HEK293T (cell line): ENCODE measurements at places on chromosomes 6 and 20.
A peak's percentile ranks its signal among the peaks of the same experiment; 100 is the strongest.

GRCh38 chr6:8462169-8462568, 26.8 kb upstream of the SLC35B3 start:
- DNase-seq = no peak

- no peak for DNase-seq
These were observed 46.3 kb downstream of the HBS1L start for GRCh38 chr6:135008072-135008940.

DNA sequence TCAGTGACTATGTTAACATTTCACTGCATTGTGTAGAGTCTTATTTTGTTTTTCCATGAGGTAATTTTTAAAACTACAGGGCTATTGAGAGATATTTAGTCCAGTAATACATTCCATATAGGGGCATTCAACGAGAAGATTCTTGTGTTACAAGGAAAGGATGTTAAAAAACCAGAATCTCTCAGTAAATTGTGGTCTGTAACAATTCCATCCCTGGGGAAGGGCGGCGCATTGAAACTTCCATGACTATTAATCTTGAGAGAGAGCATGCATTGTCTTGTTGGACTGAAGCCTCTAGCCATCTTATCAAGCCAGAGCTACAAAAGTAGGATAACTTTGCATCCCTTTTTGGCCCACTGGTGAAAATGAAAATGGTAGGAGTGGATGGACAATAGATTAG, 119.7 kb downstream of the BCKDHB start:
- no peak for DNase-seq

GRCh38 chr20:37902504-37903313, at the start of gene VSTM2L:
VSTM2L (plus strand) TSS chr20:37903127; CDS start chr20:37903351, 224 bp downstream.
- DNase-seq = peak; percentile 57

DNA sequence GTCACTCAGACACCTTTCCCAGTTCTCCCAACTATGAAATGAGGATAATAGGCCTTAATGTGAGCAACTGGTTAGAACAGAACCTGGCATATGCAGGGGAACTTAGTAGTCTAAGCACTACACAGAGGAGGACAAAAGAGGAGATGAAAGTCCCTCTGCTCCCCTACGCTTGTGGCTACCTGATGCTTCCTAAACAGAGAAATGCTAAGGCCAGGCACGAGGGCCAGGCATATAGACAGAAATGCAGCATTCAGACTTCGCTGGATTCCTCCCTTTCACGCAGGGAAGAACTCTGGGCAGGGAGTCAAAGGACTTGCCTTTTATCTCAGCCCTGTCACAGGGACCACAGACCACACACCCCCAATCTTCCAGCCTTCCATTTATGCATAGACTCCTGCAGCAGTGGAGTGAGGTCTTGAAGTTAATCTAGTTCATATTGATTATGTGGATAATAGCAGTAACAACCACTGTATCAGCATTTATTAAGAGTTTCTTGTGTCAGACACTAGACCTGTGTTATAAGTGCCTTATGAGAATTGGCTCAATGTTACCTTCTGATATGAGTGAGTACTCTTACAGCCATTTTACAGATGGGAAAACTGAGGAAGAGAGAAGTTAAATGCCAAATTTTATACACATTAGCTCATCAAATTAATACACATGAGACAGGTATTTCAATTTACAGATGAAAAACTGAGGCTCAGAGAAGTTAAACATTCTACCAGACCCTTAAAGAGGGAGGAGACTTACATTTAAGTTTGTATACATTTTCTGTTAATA, 27.0 kb upstream of the TRAF3IP2 start:
- DNase-seq = no peak

DNA sequence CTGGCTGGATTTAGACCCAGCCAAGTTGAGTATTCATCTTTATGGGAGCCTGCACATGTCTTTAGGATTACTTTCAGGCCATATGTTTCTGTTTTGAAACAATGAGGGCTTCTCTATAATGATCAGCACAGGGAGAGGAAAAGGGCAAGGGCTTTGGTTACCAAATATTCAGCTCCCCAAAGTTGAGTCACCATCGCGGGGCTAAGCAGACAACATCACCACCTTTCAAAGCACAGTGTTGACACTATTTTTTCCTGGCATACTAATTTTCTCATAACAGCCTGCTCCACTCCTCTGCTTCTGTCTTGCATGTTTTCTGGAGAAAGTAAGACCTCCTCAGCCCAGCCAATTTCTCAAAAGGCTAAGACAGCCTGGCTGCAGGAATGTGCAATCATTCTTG, 4.9 kb downstream of the SCML4 start:
- DNase-seq = no peak

DNA sequence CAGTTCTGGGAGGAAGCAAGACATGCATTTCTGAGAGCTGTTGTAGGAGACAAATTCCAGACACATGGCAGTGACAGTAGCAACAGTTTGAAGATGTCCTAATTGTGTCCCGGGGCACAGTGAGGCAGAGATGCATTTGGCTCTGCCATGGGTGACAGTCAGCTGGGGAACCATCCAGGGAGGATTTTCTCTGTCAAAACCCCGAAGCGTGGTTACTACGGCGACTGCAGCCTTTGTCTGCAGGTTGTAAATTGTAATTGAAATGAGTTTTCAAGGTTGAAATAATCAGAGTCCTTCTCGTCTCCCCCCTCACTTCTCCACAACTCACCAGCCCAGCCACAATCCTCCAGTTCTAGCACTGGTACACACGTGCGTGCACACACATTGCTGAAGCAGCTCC, 100.1 kb downstream of the GRM4 start:
- no peak for DNase-seq

DNA sequence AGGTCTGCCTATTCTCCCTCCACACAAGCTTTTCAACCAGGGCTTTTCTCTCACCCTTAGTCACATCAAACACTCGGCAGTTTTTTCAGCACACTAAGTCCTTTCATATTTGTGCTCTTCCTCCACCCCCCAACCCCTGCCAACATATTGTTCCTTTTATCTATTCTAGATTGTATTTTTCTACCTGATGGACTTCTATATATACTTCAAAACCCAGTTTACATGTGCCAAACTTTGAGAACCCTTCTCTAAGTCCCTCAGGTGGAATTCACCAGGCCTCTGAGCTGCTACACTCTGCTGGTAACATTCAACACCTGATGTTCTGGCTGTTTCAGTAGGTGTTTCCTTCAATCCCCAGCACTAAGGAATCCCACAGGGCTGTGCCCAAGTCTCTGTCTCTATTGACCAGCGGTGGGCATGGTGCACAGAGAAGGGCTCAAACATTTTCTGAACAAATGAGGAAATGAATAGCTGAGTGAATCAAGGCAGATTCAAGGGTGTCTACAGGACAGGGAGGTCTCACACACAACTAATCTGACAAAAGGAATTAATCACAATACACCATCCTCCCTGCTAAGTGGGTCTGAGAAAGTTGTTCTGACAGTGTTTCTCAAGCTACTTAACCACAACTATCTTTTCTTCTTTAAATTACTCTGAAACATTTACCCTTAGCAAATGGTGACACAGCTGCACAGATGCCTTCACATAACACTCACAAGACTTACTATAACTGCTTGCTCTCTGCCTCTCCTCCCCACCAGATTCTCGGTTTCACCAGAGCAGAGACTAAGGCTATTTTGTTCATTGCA, 166.5 kb downstream of the TSHZ2 start:
- no peak for DNase-seq

GRCh38 chr20:8094850-8095249, 37.2 kb upstream of the PLCB1 start:
- DNase-seq = no peak

DNA sequence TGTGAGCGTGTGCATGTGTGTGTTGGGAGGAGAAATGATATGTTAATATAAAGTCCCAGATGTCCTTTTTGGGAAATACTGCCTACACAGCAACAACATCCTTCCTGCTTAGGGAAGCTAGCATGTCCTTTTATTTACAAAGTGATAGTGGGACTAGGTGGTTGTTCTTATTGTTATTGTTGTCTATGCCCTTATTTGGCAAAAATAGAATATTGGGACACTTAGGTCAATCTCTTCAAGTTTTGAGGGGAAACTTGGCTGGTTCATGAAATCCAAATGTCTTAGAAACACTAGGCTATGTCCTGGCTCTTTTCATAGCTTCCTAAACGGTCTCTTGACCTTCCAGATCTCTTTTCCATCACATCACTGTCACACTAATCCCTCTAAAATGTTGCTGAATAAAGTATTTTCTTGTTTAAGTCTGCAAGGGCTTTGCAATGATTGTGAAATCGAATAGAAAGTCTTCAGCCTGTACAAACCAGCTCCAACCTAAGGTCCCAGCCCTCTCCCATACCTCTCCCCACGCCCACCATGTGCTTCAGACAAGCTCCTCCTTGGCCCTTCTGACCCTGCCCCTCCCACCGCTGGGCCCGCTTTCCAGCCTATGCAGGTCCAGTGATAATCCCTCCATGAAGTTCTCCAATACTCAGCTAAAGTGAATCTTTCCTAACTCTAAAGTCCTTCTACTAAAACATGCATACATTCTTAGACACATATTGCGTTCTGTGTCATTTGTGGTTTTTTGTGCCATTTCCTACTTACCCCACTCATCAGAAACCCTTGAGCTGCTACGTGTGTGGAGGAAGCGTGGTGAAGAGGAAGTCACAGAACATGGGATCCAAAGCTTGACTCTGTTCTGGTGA, 205.1 kb downstream of the LY86 start:
- DNase-seq = no peak
